ENCODE measurements at places on chromosomes 4 and X. TPM values are rescaled to one million over a fixed set of nuclear protein-coding genes. Genes with fewer than 3 reads are reported as not detected.

The SLIT2 gene
- 5.6 TPM for total RNA-seq

The CLOCK gene
- total RNA-seq = 13.7 TPM

DNA sequence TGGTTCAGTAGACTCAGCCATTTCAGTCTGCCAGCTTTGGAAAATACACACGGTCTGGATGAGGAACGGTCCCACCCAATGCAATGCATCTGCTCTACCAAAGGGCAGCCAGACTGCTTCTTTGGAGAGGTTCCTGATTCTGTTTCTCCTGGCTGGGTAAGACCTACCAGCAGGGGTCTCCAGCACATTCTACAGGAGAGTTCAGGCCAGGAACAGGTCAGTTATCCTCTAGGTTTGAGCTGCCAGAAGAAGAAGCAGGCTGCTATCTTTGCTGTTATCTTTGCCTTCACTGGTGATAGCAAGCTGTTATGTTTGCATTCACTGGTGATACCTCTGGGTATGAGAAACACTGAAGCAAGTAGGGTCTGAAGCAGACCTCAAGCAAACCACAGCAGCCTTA is 45.5 kb upstream of the PBDC1 start:
- no peak for DNase-seq

DNA sequence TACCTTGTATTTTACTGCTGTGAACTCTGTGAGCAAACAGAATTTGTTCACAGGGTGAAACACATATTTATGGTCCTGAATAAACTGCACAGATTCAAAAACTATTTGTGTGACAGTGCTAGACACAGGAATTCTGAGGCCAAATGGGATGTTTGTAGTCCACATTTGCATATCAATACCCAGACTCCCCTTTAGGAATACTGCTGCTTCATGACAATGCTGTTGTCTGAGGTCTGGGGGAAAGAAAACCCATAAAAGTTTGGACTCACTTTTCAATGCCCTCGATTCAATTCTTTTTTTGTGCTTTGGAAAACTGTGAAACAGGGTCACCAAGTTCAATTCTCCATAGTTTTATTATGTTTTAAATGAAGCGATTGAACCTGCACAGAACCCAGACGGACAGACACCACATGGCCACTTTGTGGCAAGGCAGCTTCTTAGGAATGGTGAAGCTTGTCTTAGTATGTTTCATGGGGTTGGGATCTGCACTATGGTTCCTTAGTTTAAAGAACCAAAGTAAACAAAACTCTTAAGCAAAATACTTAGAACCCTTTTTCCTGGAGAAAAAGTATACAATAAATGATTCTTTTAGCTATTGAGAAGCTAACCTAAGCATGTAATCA is 92.3 kb upstream of the MAD2L1 start:
- DNase-seq = no peak

GRCh38 chr4:4420421-4420820 is 33.5 kb downstream of the NSG1 start:
- no peak for DNase-seq

GRCh38 chrX:15673970-15674369 is 9.4 kb upstream of the CLTRN start:
- DNase-seq = no peak

GRCh38 chr4:120000591-120001296 is 65.9 kb downstream of the MAD2L1 start:
- no peak for DNase-seq

GRCh38 chr4:133190098-133190497 is 41.0 kb downstream of the PCDH10 start:
- DNase-seq = no peak

- no peak for DNase-seq
These were observed 534.5 kb downstream of the GLUD2 start for GRCh38 chrX:121581885-121582284.

Data from body of pancreas (tissue), 4 donors.